T-helper 22 cell (primary cell): ENCODE measurements at places on chromosomes 6 and 20.

- no peak for DNase-seq
Observed at GRCh38 chr6:145099713-145100112, 635.6 kb downstream of the EPM2A start.

- no peak for DNase-seq
Observed at GRCh38 chr6:31204751-31205145, 34.3 kb upstream of the POU5F1 start.

DNA sequence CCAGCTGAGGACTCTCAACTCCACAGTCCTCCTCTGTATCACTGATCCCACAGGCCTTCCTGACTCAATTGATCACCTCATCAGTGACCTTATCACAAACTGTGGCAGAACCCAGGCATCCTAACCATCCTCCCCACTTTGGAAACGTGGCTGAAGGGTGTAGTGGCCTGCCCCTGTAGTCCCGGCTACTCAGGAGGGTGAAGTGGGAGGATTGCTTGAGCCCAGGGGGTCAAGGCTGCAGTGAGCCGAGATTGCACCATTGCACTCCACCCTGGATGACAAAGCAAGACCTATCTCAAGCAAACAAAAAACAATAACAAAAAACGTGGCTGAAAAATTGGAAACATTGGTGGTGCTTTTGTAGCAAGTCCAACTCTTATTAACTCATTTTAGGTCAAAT is 203.4 kb upstream of the ZNF217 start:
- DNase-seq, result no peak

DNA sequence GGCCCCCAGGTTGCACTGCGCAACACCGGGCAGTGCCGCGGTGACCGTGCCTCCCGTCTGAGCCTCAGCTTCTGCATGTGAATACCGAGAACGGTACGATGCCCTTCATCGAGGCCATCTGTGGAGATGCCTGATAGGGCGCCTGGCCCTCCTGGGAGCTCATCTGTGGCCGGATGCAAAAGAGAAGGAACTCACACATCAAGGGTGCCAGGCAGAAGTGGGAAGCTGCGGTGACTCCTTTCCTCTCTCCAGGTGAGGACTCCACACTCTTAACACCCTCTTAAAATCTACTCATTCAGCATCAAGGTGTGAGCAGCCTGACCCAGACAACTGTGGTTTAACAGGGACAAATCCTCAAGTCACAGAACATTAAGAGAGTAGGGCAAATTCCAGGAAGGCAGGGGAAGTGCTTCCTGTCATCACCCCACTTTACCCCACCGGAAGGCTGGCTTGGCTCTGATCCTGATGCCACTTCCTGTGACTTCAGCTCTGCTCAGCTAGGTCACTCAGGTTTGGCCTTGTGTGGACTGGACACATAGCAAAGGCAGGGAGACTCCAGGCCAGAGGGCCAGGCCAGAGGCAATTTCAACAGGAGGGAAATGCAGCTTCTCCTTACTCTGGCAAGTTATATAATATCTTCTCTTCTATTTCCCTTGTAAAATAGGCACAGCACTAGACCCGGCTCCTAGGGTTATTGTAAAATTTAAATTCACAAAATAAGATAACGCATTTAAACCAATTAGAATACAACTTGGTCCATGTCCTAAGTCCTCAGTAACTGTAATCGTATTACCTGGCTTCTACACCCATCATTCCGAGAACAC is 69.4 kb downstream of the CPNE5 start:
- DNase-seq, result no peak

DNA sequence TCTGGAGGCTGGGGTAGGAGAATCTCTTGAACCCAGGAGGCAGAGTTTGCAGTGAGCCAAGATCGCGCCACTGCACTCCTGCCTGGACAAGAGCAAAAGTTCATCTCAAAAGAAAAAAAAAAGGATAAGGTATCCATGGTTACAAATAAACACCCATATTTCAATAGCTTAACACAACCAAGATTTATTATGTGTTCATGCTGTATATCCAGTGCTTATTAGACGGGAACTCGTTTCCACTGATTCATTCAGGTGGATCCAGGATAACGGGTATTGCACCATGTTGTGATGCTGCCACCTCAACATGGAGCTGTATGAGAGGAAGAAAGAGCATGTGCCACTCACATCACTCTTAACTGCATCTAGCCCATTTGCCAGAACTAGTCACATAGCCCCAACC is 69.1 kb upstream of the HIVEP1 start:
- DNase-seq, result no peak

DNA sequence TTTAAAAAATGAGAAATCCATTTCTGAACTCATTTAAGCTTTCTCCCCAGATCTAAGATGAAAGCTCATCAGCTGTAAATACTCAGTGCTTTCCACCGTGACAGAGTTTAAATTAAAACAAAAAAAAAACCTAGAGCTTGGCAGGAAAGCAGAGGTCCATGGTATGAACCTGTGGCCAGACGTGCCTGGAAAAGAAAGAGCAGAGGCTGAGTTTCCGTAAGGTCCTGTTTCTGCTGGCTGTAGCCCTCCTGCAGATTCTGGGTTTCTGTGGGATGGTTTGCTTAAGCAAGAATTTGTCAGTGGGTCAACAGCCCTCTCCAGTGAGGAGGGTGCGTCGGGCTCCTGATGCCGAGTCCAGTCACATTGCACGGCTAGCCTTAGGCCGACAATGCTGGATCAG is 383.2 kb downstream of the SAMD5 start:
- DNase-seq, result no peak

- no peak for DNase-seq
Observed at GRCh38 chr6:150299873-150300485, 68.8 kb upstream of the IYD start.

DNA sequence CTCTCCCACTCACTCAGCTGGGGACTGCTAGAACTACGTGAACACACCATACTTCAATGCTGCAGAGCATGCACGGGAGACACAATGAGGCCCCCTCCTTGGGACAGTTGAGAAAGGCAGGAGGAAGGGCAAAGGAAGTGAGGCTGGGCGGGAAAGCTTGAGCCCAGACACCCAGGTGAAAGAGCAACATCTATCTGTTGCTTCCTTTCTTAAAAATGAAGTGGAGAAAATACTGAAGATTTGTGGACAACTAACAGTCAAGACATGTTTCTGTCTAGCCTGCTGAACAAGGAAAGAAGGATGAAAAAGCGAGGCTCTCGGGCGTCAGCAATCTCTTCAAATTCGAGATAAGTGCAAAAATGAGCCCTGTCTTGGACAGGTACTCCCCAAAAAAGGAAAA is 3.0 kb upstream of the NNAT start:
- DNase-seq, result no peak

DNA sequence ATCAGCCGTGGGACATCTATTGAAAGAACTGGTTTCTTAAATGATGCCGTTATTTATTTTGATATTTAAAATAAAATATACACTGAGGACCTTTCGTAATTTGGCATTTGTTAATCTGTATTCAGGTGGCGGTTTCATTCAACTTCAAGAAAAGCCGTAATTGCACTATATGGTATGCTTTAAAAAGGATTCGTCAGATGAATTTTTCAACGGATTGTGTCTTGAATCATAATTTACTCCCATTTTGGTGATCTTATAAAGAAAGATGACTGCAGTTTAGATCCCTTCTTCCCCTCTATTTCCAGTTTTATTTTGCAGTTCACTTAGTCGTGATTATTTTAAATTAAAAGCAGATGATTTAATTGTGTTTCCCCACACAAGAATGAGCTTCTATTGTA is 761 bp downstream of the KLHL32 start:
- DNase-seq, result no peak

GRCh38 chr6:86502497-86502896 is 434.8 kb upstream of the HTR1E start:
- DNase-seq, result no peak

DNA sequence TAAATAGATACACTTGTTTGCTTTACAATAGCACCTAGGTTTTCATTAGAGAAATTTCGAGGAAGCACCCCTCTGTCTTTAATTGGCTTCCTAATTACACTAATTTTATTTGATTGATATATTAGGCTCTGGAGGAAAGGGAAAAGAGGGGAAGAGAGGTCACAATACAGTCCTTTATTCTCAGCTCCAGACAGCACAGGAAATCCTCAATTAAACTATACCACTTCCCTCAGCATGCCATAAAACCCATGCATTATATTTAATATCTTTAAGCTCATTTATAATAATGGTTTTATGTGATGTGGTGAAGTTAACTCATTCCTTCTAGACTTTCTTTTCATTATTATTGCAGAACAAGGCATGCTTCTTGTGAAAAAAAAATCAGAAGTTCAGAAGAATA is 17.7 kb upstream of the PDE7B start:
- DNase-seq, result no peak

DNA sequence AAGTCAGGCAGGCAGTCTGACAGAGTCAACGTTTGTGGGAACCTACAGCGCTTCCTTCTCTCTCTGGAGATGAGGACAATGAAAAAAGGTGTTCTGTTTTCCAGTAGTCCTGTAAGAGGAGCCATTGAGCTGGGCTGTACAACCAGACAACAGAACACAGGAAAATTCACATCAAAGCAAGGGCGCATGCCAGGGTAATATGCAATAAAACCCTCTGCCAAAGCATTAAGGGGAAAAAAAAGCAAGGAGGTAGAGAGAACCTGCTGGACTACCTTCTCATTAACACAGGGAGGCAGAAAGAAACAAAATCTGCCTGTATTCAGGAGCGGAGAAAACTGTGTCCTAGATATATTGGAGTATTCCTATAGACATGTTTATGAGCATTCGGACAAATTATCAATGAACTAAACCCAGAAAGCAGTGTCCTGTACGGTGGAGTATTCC is 1.3 kb downstream of the RNF24 start:
- no peak for DNase-seq
